IMR-90 (cell line): ENCODE measurements at places on chromosomes 16 and 17. TPM values are rescaled to one million over a fixed set of nuclear protein-coding genes. Genes with fewer than 3 reads are reported as not detected.
A peak's percentile ranks its signal among the peaks of the same experiment; 100 is the strongest.

IL34 gene
- polyA plus RNA-seq: 2.0 and 2.5 TPM in 2 replicates

DNA sequence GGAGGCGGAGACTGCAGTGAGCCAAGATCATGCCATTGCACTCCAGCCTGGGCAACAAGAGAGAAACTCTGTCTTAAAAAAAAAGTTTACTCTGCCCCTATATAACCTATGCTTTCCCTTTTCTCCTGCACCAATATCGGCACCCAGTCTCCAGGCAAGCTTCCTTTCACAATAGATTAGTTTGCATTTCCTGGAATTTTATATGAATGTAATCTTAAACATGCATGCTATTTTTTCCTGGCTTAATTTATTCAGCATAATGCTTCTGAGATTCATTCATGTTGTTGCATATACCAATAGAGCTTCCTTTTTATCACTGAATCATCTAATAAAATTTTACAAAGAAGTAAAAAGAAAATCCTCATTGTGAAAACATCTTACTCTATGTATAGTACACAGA, 59.4 kb downstream of the USP32 start:
- peaks cover 6% of the 10 kb centered on the region; the same call in 1 of the 2 replicates for H3K4me1 ChIP-seq
- H3K36me3 ChIP-seq: peaks cover 8% of the 10 kb centered on the region; the same call in 1 of the 2 replicates
- H3K4me3 ChIP-seq: no peak overlapping the region
- peak; percentile 4 for DNase-seq
- no peaks in the 10 kb centered on the region for H3K27me3 ChIP-seq

GP2 gene
- polyA plus RNA-seq: not detected in 2 replicates

DNA sequence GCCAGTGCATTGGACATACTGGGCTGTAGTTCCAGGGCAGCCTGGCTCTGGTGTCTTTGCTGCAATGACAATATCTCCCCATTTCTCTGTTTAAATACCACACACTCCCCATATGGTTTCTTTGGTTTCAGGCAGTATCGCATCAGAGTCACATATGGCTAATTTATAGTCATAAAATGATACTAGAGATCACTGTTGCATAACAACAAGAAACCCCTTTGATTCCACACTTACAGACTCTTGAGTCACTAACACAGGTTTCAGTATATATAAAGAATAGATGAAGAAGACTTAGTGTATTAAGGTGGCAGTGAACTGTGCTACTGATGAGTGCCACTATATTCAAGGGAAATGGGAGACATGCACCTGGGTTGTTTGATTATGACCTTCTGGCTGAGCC, 281.6 kb downstream of the WWOX start:
- H3K4me1 ChIP-seq: no peaks in the 10 kb centered on the region
- no peak for DNase-seq
- no peak overlapping the region for H3K27ac ChIP-seq
- H3K36me3 ChIP-seq: no peaks in the 10 kb centered on the region
- no peak overlapping the region for H3K4me3 ChIP-seq

DNA sequence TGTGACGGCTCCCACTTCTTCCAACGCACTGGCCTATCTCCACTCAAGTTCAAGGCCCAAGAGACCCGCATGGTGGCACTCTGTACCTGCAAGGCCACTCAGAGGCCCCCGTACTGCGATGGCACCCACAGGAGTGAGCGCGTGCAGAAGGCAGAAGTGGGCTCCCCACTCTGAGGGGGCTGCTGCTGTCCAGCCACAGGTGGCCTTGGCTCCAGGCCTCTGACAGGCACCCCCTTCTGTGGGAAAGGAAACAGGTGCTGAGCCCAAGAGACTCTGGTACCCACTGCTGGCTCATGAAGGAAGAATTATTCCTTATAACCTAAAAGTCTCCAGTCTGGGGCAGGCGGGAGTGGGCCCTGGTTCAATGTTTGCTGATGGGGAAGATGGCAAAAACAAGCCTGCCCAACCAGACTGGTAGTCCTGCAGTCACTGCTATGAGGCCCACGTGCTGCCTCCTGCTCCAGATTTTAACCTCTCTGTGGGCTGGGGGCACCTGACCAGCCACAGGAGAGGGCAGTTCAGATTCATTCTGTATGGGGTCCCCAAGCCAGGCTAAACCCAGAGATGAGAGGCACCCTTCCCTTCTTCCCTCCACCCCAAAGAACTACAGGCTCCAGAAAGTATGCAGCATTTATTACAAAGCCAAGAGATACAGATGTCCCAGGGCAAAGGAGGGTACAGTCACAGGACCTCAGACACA, 3.3 kb downstream of the CISD3 start:
- H3K4me1 ChIP-seq: peaks cover 15% of the 10 kb centered on the region
- DNase-seq: no peak
- H3K4me3 ChIP-seq: no peak overlapping the region
- no peak overlapping the region for H3K27ac ChIP-seq
- peaks cover 41% of the 10 kb centered on the region for H3K36me3 ChIP-seq

DNA sequence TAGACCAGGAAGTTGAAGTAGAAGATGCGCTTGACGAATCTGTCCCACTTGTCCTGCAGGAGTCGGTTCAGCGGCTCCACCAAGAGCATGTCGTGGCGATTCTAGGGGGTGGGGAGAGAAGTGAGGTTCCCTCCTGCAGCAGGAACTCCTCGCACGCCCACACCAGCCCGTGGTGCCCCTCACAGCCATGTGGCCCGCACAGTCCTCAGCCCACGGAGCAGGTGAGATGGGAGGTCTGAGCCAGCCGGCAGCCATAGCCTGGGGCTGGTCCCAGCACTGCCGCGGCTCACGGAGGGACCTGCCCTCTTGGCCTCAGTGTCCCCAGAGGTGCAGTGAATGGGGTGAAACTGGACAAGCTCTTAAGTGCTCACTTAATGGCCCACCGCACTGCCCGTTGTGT, 23.4 kb downstream of the TRPV1 start:
- no peaks in the 10 kb centered on the region for H3K4me1 ChIP-seq
- H3K27me3 ChIP-seq: no peaks in the 10 kb centered on the region
- no peak for DNase-seq
- peaks cover 10% of the 10 kb centered on the region; the same call in 1 of the 2 replicates for H3K36me3 ChIP-seq
- H3K4me3 ChIP-seq: no peak overlapping the region

SMTNL2 gene
- polyA plus RNA-seq: not detected in 2 replicates

DNA sequence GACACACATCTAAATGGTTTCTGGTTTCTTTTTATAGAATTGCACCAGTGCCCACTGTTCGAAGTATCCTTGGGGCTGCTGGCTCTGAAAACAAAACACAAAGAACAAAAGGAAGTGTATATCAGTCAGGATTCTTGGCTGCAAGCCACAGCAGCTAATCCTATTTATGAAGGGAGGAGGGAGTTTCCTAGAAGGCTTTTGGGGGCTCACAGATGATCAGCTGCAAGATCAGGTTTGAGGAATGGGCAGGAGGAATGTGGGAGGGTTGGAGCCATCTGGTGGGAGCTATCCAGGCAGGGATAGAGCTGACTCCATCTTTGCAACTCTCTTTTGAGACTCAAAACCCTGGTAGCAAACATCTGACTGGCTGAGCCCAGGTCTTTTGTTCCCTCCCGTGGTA, 118.3 kb upstream of the EEF2KMT start:
- no peaks in the 10 kb centered on the region for H3K27me3 ChIP-seq
- no peak overlapping the region for H3K27ac ChIP-seq
- H3K4me3 ChIP-seq: no peak overlapping the region
- DNase-seq: no peak
- no peaks in the 10 kb centered on the region for H3K4me1 ChIP-seq

DNA sequence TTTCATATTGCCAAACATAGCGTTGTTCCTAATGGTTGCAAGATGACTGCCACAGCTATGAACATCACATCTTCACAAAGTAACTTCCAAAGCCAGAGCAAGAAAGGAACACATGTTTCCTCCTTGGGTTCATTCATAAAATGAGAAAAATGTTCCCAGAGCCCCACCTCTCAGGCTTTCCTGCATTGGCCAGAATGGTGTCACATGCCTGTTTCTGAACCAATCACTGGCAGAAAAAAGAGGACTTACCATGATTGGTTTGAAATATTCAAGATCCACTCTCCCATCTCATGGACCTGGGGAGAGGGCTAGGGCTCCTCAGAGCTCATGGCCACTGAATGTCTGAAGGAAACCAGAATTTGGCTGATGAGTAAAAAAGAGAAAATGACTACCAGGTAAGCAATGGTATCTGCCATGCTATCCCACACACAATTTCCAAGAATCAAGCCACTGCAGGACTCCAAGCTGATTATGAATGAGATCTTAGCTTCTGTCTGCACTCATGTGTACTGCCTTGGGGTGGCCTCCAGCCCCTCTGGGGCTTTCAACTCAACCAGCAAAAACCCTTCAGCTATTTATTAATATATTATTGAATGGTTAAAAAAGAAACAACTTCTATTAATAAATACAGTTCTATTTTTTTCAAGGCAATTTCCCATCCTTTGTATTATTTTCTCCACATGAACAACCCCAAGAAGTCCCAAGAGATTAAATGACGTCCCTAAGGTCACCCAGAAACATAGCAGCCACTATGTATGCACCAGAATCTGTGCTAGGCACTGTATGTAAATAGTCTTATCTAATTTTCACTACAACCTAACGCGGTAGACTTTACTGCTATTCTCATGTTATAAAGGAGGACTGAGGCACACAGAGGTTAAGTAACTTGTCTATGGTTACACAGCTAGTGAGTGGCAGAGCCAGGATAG, 61.4 kb upstream of the TMC5 start:
- H3K36me3 ChIP-seq: no peaks in the 10 kb centered on the region
- H3K4me1 ChIP-seq: no peaks in the 10 kb centered on the region
- no peak overlapping the region for H3K27ac ChIP-seq
- no peaks in the 10 kb centered on the region for H3K27me3 ChIP-seq
- DNase-seq: no peak
